Stimulated activated CD8-positive, alpha-beta memory T cell treated with anti-CD3 and anti-CD28 coated beads, Interleukin-7, amount 100 ng/mL, for 1 hour (primary cell): ENCODE measurements at places on chromosomes 7 and 10.

DNA sequence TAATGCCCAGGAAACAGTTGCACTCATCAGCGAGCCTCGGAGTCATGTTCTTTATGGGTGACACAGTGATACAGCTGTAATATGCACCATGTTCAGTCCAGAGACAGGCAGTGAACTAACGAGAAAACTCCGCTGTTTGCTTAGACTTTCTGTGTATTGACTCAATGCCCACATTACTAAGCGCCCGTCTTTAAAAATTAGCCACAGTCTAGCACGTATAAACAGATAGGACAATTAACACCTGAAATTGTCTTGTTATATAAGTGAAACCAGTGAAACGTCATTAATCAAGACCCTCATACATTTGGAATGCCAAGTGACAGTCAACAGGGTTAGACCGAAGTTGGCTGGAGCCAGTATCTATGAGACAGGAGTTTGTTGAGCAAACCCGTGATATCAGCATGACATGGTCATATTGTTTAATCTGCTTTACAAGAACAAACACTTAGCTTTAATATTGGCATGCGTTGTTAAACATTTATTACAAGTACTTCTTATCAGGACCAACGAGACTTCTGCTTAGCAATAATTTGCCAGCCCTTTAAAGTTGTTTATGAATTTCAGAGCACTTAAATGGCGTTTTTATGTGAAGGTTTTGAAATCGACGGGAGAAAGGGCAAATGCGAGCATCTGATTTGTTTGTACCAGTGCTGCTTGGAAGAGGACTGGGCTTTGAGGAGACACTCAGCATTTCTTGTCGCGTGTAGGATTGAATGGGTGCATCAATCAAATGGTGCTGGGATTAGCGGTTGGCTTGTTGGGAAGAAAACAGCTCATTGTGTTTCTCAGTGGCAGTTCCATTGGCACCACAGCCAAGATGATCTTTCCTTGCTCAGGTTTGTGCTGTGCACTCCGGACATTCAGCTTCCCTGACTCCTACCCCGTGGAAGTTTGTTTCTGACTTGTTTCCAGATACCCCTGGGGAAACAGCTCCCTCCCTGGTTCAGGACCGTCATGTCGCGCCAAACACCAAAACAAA lies 56.3 kb downstream of the CAMK1D start:
- DNase-seq = no peak

DNA sequence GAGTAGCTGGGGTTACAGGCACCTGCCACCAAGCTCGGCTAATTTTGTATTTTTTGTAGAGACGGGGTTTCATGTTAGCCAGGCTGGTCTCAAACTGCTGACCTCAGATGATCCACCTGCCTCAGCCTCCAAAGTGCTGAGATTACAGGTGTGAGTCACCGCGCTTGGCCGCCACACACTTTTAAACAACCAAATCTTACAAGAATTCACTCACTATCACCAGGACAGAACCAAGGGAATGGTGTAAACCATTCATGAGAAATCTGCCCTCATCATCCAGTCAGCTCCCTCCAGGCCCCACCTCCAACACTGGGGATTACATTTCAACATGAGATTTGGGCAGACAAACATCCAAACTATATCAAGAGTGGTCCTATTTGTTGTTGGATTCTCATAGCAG lies 43.6 kb downstream of the MGAM start:
- no peak for DNase-seq

DNA sequence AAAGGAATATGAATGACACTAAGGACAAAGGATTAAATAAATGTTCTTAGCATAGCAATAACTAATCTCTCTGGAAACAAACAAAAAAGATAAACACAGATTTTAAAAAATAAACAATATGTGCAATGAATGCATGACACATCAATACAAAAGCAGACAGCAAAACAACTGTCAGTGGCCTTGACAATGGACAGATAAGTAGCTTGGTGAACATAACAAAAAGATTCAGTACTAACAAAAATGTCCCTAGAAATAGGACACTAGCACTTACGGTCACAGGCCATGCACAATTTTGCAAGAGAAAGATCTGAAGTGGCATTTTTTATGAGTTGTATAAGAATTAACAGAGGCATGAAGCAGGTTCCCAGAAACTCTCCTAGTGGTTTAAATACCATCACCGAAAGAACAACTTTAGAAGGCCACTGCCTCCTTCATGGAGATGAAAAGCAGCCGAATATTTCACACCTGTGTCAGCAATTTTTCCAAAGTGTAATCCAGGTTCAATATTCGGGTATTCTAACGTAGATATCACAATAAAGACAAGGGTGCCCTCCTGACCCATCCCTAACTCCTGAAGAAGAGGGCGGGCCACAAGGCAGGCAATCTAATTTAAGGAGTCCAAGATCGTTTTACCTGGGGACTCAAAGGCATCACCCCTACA lies 231.3 kb upstream of the MKLN1 start:
- DNase-seq = no peak

GRCh38 chr10:78513330-78513729 lies 479.7 kb downstream of the RPS24 start:
- no peak for DNase-seq

DNA sequence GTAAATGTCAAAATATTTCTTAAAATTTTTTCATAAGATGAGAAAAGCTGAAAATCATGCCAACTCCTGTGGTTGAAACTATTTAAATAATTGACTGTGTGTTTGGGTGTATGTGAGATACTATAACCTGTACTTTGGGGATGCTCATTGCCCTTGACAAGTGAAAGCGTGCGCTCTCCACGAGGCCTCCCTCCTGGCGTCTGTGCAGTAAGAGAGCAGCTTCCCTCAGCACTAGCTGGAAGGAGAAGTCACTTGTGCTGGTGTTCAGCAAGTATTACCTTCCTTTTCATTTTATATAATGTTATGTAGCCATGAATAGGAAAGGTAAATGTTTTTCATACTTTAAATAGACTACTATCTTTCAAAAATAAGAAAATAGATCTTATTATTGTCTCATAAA lies 118.9 kb downstream of the ZEB1 start:
- no peak for DNase-seq

DNA sequence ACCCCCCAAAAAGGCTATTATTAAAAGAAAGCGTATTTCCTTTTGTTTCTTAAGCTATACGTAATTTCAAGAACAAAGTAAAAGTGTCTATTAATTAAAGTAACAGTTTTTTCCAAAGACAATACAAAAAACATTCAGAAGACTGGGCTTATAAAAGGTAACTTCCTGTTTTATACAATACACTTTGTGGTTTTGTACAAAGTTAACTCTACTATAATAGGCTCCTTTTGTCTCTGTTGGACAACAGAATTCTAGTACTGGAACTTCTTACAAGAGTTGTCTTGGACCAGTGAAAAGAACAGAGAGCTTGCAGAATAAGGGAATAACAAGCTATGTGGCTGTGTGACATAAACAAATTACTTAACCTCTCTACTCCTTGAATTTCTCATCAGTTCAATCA lies 21.5 kb downstream of the SFMBT2 start:
- DNase-seq = no peak

DNA sequence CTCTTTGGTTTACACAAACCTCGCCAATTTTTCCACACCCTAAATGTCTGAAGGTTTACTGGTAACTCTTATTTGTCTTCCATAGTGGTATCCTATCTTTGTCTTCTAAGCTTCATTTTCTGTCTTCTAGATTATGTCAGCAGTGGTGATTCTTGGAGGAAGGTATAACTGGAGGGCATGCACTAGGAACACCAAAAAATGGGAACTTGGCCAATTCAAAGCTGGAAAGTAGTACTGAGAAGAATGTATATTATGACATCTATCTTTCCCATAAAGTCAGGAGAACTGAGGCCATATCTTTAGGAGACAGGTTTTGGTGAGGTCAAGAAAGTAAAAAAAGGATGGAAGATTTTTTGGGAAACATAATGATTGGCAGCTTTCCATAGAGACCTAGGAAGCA lies 113.3 kb downstream of the CPEB3 start:
- DNase-seq = no peak
